Fibroblast of lung (primary cell): ENCODE measurements at places on chromosomes 3 and 15. TPM values are rescaled to one million over a fixed set of nuclear protein-coding genes. Genes with fewer than 3 reads are reported as not detected.

DNA sequence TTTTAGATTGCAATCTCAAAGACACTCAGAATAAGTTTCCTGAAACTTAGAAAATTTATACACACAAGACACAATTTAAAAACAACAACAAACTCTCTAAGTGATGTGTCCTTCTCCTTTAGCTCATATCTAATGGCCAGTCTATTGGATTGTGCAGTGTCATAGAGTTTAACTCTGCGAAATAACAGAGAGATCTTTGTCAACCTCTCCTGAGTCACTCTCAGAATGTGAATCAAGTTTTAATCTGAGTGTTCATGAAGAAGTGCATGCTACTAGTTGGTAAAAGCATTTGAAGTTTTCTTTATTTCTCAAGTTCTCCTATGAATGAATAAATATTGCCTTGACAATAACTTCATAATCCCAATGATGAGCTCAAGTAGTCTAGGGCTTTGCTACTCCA, 284.5 kb upstream of the DNAJC19 start:
- DNase-seq = no peak

DNA sequence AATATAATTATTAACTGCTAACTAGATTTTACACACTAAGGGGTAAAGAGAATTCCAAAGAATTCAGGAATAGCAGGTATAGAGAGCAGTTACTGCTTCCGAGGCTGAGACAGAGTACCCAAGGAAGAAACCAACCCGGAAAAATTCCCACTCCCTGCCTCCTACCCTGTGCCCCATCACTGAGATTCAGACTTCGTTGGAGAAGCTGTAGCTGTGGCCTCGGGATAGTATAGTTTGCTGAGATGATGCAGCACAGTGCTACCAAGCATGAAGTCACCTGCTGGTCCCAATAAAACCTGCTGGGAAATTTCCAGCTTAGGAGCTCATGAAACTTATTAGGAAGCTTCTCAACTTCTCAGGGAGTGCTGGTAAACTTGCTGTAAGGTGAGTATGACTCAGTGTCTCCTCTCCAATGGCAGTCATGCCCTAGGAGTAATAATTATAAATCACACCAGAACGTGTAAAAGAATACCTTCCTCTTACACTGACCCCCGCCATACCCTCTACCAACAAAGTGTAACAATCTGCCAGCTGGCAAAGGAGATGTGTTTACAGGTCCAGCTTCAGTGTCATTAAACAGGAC, 215.2 kb upstream of the ROBO2 start:
- DNase-seq = no peak

The FRMD5 gene
- total RNA-seq = 1.3 and 4.3 TPM in 2 replicates

GRCh38 chr3:126773783-126774182, 69.7 kb downstream of the CHCHD6 start:
- DNase-seq = no peak

GRCh38 chr3:133758964-133759739, 13.0 kb downstream of the TF start:
- DNase-seq = no peak

DNA sequence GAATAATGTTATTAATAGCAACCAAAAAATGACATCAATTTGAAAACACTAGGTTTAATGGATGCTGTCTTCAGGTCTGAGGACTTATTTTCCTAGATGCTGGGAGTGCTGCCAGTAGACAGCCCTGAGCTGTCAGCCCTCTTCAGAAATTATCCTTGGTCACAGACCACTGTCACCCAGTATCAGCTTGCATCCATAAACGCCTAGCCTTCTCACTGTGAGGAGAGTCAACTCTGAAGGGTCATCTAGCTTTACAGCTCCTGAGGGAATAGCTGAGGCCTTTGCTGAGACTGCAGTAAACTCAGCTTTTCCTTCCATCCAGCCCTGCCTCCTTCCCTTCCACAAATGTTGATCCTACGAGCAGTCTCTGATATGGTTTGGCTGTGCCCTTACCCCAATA, 19.4 kb upstream of the MNS1 start:
- no peak for DNase-seq

The MST1R gene
- total RNA-seq = 1.5 and 3.0 TPM in 2 replicates

- no peak for DNase-seq
These were observed 123.1 kb downstream of the CHCHD6 start for GRCh38 chr3:126827121-126827520.

The CCDC54 gene
- total RNA-seq = not detected in 2 replicates

The PTH1R gene
- total RNA-seq = 3.3 and 4.3 TPM in 2 replicates

DNA sequence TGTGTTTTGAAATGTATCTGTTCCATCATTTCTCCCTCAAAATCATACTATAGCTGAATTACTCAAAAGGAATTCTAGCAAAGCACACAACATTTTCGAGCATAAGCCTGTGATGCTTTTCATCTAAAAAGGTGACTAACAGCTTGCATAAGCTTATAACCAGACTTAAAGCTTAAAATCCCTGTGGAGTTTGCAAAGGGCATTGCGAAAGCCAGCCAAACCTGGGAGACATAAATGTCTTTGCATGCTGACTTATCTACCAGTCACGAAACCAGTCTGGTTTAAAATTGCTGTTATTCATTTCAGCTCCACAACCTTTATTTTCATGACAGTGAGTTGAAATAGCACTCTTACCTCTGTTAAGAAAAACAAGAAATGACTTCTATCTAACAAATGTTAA, 35.6 kb upstream of the LIPC start:
- peak; percentile 86 for DNase-seq

- peak; percentile 78 for DNase-seq
These were observed 26.6 kb downstream of the SEMA7A start for GRCh38 chr15:74406992-74407705.

- DNase-seq = no peak
These were observed 714.8 kb downstream of the FHIT start for GRCh38 chr3:60536420-60536819.

- DNase-seq = no peak
These were observed 4.8 kb downstream of the SCN5A start for GRCh38 chr3:38644662-38645053.

DNA sequence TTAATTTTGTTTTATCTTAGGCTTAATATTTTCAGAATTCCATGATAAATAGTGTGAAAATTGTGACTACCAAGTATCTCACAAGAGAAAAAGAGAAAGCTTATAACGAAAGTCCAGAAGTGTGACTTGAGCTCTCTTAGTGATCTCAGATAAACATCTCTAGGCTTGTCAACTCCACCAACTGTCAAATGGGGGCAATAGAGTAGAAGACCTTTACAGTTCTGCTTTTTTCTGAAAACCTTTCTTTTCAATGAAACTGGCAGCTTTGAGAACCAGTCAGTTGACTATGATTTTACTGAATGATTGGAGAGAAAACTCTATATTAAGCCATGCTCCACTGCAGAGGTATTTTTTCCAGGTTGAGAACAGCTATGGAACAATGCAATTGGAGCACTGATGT, 119.2 kb upstream of the TP63 start:
- no peak for DNase-seq

DNA sequence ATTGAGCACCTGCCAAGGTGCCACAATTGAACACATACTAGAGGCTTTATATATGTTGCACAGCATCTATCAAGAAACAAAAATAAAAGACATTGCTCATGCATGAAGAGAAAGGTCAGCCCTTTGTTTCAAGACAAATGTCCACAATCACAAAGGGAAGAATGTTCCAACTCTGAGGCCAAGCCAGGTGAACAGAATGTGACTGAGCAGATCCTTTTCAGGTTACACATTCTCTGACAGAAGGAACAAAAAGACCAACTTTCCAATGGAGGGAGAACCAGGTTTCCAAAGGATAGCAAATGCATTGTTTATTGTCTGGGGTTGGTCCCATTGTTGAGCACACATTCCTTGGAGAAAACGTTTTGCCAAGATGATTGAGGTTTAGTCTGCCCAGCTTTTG, 50.2 kb upstream of the FAM174B start:
- DNase-seq = no peak

- DNase-seq = no peak
These were observed 75.1 kb downstream of the FOXB1 start for GRCh38 chr15:60079210-60079609.

GRCh38 chr3:115077501-115078250, 69.4 kb downstream of the ZBTB20 start:
- DNase-seq = no peak

DNA sequence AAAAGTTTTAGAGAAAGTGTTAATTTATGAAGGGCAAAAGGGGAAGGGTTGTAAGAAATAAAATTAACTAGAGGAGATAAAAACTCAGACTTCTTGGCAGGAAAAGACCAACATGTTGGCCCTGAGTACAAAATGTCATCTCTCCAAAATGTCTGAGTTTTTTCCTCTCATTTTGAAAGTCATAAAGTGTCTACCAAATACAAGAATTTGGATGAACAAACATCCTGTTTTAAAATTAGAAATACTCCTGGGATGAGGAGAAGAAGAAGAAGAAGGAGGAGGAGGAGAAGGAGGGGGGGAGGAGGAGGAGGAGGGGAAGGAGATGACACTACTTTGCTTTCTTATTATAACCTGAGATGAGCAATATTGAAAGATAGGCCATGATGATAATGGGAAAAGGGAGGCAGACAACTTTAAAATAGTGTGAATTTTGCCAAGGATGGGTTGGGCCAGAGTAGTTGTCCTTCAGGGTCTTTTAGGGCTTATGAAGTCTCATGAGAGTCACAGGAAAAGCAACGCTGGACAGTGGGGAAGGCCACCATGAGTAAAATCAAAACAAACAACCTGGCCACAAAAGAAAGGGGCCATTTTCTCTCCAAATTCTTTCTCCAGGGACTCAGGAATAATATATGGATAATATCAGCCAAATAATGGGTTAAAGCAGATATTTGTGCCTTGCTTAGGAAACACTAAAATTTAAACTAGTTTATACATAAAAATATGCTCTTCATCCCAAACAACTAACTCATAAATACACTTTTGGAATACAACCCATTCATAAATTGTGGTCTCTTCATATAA, 632.9 kb downstream of the EPHA3 start:
- DNase-seq = no peak

DNA sequence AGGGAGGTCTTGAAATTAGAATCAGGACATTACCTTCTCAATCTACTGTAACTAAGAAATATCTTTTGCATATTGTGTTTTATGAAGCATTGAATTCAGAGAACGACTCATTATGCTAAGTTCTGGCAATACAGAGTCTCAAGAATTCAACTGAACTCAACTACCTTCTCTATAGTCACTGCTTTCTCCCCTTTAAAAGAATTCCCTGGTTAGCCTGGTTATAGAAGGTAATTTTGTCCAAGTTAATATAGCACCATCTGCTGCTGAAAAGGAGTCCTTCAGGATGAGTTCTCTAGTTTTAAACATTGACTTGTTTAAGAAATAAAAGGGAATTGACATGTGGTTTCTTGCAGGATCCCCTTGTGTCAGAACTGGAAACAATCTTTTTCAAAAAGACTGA, 60.2 kb downstream of the IL16 start:
- peak; percentile 49 for DNase-seq

The WDR93 gene
- under 0.01 and 0.17 TPM in 2 replicates for total RNA-seq

DNA sequence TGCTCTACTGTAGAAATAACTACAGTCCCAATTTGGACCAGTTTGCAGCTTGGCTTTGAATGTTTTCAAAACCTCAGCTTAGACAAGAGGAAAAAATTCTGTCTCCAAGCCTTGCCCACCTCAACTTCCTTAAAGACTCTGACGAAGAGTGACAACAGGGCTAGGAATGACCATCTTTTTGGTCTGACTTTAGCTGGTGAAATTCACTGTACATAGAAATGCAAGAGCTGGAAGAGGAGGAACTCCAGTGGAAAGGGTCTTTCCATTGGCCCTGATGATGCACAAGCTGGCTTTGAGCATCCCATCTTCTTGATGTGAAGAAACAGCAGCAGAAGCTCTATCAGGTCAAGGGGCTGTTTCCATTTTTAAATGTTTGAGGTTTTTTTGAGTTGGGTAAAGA, 22.7 kb upstream of the SH3BP5 start:
- no peak for DNase-seq

- DNase-seq = no peak
These were observed 1.6 kb upstream of the PLCL2 start for GRCh38 chr3:16883057-16883722.

The SOX14 gene
- not detected in 2 replicates for total RNA-seq

The SPTBN5 gene
- 0.26 and 0.66 TPM in 2 replicates for total RNA-seq

GRCh38 chr3:50491023-50491422, 12.4 kb downstream of the CACNA2D2 start:
- DNase-seq = no peak

GRCh38 chr3:165855581-165855980, 18.4 kb upstream of the BCHE start:
- peak; percentile 53 for DNase-seq

The HDDC3 gene
- total RNA-seq = 13.4 and 16.3 TPM in 2 replicates

- DNase-seq = no peak
These were observed 48.7 kb downstream of the PPM1L start for GRCh38 chr3:160804762-160805161.

The GABRR3 gene
- total RNA-seq = not detected in 2 replicates

GRCh38 chr15:55742927-55743728, at the start of gene PRTG:
Gene PRTG, minus strand, starts transcription at chr15:55743152. Its CDS starts 221 bp downstream, at chr15:55742931.
- DNase-seq = peak; percentile 83

- DNase-seq = no peak
These were observed 79.9 kb downstream of the ISG20 start for GRCh38 chr15:88718731-88719130.

DNA sequence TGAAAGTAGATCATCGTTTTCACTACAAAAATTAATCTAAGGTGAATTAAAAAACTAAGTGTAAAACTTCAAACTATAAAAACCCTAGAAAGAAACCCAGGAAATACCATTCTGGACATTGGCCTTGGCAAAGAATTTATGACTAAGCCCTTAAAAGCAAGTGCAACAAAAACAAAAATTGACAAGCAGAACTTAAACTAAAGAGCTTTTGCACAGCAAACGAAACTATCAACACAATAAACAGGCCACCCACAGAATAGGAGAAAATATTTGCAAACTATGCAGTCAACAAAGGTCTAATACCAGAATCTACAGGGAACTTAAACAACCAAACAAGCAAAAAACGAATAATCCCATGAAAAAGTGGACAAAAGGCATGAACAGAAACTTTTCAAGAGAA, 302.0 kb downstream of the CHST2 start:
- peak; percentile 32 for DNase-seq

- no peak for DNase-seq
These were observed 2.5 kb downstream of the RSL24D1 start for GRCh38 chr15:55194256-55194655.

GRCh38 chr3:36032180-36033047, 347.9 kb upstream of the STAC start:
- DNase-seq = no peak

The EFHB gene
- total RNA-seq = 0.83 and 1.0 TPM in 2 replicates

GRCh38 chr3:25174251-25174650, 253.8 kb upstream of the RARB start:
- no peak for DNase-seq

GRCh38 chr3:192642651-192643050, 84.7 kb downstream of the FGF12 start:
- no peak for DNase-seq

DNA sequence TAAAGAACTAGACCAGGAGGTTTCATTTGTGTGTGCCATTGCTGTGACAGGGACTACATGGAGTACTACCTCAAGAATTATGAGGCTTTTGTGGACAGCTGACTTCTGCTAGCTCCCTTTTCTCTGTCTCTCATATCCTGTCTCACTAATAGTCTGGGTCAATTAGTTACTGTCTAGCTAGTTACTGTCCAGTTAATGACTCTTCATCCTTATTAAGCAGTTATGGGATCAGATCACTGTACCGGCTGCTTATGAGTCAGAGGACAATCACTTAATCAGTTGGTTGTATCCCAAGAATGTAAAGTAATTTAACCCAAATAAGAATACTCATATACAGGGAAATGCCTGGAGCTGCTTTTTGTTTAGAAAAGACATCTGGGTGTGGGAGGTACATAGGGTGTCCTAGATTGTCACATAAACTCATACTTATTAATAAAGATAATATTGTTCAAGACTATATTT, 158.0 kb downstream of the CDIN1 start:
- peak; percentile 80 for DNase-seq

The GRK7 gene
- total RNA-seq = under 0.01 TPM in 1 of 2 replicates, not detected in the other
